Endothelial cell of umbilical vein (primary cell): ENCODE measurements at places on chromosomes 5 and 9. TPM values are rescaled to one million over a fixed set of nuclear protein-coding genes. Genes with fewer than 3 reads are reported as not detected.

DNA sequence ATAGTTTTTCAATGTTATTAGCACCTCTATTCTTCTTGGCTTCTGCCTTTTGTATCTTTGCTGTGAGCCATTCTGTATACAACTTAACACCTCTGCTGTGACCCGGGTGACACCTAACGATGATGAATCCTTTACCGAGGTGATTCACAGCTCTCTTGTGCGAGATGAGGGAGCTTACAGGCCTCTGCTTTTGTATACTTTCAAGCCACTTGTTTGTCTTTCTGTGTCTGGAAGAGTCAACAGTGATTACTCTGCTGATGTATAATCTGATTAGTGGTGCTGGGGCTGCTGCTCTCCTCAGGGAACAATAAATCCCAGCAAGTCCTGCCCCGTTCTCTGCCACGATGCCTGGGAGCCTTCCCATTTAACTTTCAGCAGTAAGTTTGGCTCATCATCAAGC is 442.9 kb upstream of the SGCD start:
- no peaks in the 10 kb centered on the region for H3K27me3 ChIP-seq
- no peaks in the 10 kb centered on the region for H3K4me1 ChIP-seq
- no peak overlapping the region for H3K4me3 ChIP-seq
- no peaks in the 10 kb centered on the region for H3K36me3 ChIP-seq

DNA sequence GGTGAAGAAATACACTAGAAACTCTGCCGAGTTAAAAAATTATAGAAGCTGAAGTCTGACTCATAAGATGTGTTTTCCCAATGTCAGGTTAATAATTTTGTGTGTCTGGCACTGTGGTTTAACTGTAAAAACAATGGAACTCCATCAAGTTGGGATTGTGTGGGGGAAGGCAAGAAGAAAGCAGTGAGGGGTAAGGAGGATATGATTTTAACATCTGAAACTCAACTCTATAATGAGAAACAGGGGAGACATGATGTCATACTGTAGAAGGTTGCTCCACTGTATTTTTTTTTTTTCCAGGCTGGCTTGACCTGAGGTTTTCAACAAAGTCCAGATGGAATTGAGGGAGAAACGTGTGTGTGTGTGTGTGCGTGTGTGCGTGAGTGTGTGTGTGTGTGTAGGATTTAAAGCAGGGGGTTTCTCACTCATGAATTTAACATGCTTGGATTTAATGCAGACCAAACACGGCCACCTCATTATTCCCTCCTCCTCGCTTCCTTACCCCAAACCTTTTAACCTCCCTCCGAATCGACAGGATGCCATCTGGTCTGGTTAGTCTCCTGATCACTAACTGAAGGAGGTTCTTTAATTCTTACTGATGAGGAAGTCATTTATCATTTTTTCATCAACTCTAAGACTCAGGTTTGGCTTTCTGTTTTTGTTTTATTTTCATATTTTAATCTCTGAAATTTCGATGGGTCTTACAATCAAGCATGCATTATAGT is 140.2 kb upstream of the LPAR1 start:
- no peaks in the 10 kb centered on the region for H3K4me1 ChIP-seq
- no peaks in the 10 kb centered on the region for H3K27me3 ChIP-seq
- no peak overlapping the region for H3K4me3 ChIP-seq
- no peak overlapping the region for H3K27ac ChIP-seq
- no peaks in the 10 kb centered on the region for H3K36me3 ChIP-seq

- H3K4me1 ChIP-seq: peaks cover 26% of the 10 kb centered on the region
- DNase-seq: peak; percentile 70
- no peaks in the 10 kb centered on the region for H3K27me3 ChIP-seq
- H3K27ac ChIP-seq: peak overlapping the region; percentile 71
- H3K36me3 ChIP-seq: no peaks in the 10 kb centered on the region
- no peak overlapping the region for H3K4me3 ChIP-seq
These were observed 7.8 kb upstream of the ANXA1 start for GRCh38 chr9:73143711-73144328.

DNA sequence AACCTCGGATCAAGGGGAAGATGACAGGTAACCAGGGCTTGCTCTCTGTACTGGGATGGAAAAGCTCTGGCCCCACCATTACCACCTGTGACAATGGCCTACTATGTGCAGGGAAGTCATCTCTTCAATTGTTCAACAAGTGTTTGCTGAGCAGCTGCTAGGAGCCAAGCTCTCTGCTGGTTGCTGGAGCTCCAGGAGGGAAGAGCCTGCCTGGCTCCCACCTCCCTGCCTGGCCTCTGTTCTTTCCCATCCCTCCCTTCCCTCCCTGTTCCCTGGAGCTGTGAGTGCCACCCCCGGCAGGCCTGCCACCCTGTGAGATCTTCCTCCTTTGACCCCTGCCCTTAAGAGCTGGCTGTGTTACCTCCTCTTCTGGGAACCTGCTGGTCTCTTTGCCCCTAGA is 59.7 kb upstream of the IER5L start:
- DNase-seq: no peak
- no peak overlapping the region for H3K4me3 ChIP-seq
- H3K4me1 ChIP-seq: peaks cover 7% of the 10 kb centered on the region
- no peaks in the 10 kb centered on the region for H3K36me3 ChIP-seq

DNA sequence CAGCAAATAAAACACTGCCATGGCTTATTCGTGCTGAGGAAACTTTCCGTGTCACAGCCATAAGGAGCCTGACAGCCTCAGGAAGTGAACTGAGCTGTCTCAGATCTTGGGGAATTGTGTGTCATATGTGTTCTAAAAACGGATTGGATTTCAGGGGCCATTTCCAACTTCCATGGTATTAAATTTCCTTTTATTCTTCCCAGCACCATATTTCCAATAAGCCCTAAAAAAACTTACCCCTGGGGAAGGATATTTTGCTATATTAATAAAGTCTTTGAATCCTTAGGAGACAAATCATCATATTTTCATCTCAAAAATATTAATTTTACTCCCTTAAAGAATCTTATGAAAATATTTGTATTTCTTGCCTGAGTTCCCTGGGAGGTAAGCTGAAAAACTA is 93.9 kb downstream of the LHFPL2 start:
- H3K27me3 ChIP-seq: no peaks in the 10 kb centered on the region
- H3K4me1 ChIP-seq: peaks cover 4% of the 10 kb centered on the region
- H3K36me3 ChIP-seq: no peaks in the 10 kb centered on the region

- H3K36me3 ChIP-seq: no peaks in the 10 kb centered on the region
- H3K27me3 ChIP-seq: no peaks in the 10 kb centered on the region
- no peak overlapping the region for H3K4me3 ChIP-seq
- no peak overlapping the region for H3K27ac ChIP-seq
- DNase-seq: no peak
These were observed 120.2 kb upstream of the RASA1 start for GRCh38 chr5:87147441-87147840.

GRCh38 chr5:170440771-170441392 is 51.7 kb upstream of the KCNMB1 start:
- no peak overlapping the region for H3K4me3 ChIP-seq
- H3K36me3 ChIP-seq: no peaks in the 10 kb centered on the region
- no peak overlapping the region for H3K27ac ChIP-seq
- no peaks in the 10 kb centered on the region for H3K27me3 ChIP-seq
- DNase-seq: no peak

DNA sequence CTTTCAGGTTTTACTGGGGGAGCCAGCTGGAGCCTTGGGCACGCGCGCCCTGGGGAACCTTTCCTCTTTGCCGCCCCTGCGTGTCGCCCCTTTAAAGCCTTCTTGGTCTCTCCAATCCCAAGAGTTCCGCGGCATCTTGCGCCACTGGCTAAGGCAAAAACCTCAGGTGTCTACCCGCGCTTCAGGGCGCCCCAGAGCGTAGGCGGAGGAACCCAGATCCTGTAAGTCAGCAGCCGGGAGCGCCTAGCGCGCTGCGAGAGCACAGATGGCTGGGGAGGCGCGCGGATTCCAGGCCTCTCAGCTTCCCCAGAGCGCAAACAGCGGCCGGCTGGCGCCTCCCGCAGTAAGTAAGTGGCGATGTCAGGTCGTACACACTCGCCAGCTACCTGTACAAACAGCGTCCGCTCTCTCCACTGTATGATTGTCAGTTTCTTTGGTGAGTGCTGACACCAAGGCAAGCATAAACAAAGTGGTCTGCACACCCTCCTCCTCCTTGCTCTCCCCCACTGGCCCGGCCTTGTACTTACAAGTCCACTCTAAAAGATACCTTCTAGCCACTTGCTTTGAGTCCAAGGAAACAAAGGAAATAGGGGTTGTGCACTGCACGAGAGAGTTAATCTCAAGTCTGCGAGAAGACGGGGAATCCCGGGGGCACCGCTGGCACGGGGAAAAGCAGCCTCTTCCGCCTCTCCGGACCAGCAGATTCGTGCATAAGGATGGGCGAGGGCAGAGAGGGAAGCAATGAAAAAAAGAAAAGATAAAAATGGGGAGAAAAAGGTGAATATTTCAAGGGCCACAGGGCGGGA is 2.9 kb downstream of the HTR1A start:
- H3K4me1 ChIP-seq: no peaks in the 10 kb centered on the region
- H3K27me3 ChIP-seq: peaks cover 25% of the 10 kb centered on the region
- H3K27ac ChIP-seq: no peak overlapping the region
- no peak for DNase-seq
- no peaks in the 10 kb centered on the region for H3K36me3 ChIP-seq

GRCh38 chr5:113375480-113376060 is 59.2 kb downstream of the TSSK1B start:
- no peak for DNase-seq
- peaks cover 34% of the 10 kb centered on the region for H3K4me1 ChIP-seq
- H3K36me3 ChIP-seq: no peaks in the 10 kb centered on the region
- no peak overlapping the region for H3K4me3 ChIP-seq
- H3K27ac ChIP-seq: no peak overlapping the region

- no peaks in the 10 kb centered on the region for H3K36me3 ChIP-seq
- no peak overlapping the region for H3K4me3 ChIP-seq
- H3K4me1 ChIP-seq: no peaks in the 10 kb centered on the region
- DNase-seq: no peak
These were observed 56.1 kb downstream of the FGF18 start for GRCh38 chr5:171475596-171475995.

Gene CLK4
- total RNA-seq: 19.2 and 19.5 TPM in 2 replicates

Gene ZFP37
- 1.3 and 1.6 TPM in 2 replicates for total RNA-seq

Gene PCDHGB3
- 1.7 and 2.0 TPM in 2 replicates for total RNA-seq
